ENCODE measurements at places on chromosomes 2 and 18.

DNA sequence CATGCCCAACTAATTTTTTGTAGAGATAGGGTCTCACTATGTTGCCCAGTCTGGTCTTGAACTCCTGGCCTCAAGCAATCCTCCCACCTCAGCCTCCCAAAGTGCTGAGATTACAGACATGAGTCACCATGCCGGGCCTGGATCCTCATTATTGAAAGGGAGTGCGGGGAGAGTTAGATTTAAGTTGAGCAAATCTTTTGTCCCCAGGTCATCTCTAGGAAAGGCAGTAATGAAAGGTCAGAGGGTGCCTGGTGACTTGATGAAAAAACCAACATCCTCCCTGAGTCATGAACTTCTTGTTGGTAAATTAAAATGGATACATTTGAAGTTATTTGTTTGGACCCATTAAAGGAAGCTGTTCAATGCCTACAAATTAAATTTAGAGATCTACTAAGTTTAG lies 25.1 kb downstream of the STAT4 start:
- DNase-seq, result no peak

DNA sequence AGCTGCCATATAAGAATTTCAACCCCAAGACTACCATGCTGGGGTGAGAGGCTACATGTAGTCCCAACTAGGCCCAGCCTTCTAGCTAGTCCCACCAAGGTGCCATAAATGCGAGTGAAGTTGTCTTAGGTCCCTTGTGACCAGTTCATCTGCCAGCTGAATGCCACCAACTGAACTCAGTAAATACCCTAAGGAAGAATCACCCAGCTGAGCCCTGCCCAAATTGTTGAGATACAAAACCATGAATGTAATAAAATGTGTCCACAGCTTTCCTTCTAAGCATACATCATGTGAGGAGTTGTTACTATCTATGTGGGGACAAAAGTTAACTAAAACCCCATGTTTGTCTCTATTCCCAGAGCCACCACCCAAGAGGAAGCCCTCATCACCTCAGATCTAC lies 70.3 kb downstream of the THADA start:
- no peak for DNase-seq

GRCh38 chr2:165371356-165371755 lies 98.1 kb upstream of the CSRNP3 start:
- DNase-seq, result no peak

DNA sequence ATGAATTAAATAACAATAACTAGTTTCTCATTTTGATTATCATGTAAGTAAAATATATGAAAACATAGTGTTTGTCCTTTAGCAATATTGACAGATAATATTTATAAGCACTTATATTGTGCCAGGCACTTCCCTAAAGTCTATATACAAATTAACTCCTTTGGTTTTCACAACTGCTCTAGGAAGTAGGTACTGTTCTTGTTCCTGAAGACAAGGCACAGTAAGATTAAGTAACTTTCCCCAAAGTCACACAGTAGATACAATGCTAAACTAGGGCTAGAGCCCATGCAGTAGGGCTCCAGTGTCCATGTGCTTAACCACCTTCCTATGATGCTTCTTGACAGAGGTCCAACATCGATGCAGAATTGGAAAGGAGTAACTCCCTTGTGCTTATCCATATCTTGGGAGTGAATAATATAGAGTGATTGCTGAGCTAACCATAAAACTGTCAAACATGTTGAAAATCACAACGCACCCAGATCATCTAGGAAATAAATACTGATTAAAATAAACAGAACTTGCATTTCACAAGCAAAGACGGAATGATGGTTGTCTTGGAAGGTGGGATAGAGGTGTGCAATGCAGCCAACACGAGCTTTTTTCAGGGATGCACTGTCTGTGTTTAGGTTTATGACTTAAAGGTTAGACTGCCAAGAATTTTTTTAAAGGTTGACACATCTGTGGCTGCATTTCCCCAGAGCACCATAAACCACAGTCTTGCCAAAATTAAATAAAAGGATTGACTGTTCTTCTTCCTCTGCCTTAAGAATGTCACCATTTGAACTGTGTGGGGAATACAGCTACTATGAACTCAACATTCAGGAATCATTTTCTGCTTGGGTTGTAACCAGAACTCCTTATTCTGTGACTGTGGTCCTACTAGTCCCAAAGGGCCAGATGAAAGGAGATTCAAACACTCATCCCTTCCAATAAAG lies 80.8 kb downstream of the ANKRD44 start:
- peak; percentile 17 for DNase-seq

GRCh38 chr2:236415684-236416444 lies 151.7 kb upstream of the ASB18 start:
- DNase-seq, result no peak

DNA sequence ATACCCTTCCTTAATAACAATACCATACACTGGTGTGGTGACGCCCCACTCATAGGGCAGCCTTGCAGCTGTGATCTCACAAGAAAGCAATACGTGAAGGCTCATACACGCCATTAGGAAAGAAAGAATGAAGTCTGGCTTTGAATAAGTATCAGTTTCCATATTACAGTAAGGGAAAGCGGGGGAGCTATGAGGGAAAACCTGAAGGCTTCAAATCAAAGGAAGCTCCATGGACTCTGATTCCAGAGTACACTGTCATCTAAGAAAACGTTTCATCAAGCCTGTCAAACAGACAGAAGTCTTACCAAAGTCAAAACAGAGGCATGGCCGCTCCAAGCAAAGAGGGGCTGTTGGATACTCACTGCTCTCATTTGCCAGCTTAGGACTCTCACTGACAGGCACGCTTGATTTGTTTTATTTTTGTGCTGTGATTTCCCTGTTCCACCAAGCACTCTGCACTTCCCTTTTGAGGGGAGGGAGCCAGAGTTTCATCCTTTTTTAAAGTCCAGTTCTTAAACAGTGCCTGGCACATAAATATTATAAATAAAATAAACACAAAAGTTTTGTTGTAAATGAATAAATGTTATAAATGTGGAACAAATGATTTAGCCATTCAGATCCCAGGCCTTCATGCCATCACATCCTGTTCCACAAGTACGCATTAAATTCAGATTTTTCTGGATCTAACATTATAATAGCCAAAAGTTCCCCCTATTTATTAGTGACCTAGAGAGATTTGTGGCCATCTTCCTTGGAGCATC lies 221.2 kb downstream of the PIEZO2 start:
- DNase-seq, result no peak

DNA sequence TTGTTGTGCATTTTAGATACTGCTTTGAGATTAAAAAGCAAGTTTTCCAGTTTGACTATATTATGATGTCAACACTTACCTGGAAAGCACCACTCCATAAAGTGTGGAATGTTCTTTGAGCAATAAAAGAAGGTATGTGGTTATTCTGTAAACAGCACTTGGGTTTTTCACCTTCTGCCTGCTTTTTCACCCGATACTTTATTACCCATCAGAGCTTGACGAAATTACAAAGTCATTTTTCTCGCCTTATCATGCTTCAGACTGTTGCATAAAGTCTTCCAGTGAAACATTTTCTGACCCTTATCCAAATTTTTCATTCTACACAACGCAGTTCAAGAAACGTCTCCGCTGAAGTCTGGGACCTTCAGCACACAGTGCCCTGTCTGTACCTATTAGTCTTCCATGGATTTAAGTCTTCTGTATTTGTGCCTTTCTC lies 25.2 kb downstream of the CAB39 start:
- DNase-seq, result no peak

- no peak for DNase-seq
These were observed 25.3 kb upstream of the IL1RL1 start for GRCh38 chr2:102286041-102286440.

DNA sequence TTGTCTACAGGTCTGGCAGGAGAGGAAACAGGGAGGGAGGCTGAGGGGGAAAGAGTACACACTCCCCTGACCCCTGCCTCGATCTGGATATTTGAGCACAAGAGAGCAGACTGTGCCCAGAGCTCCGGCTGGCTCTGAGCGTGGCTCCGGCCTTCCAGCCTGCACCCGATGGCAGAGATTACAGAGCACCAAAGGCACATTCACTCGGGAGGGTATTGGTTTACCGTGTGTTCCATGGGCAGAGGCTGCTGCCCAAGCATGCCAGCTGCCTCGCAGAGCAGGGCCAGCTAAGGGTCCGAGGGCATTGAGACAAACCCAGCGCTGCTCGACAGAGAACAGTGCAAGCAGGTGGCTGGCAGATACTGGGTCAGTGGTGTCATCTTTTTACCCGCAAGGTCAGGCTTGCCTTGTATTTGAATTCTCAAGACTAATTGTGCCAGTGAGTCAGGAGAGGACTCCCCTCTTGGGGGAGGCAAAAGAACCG lies 132.2 kb downstream of the TNS1 start:
- DNase-seq, result no peak

GRCh38 chr18:36066686-36067054 lies 689 bp downstream of the RPRD1A start:
- no peak for DNase-seq

DNA sequence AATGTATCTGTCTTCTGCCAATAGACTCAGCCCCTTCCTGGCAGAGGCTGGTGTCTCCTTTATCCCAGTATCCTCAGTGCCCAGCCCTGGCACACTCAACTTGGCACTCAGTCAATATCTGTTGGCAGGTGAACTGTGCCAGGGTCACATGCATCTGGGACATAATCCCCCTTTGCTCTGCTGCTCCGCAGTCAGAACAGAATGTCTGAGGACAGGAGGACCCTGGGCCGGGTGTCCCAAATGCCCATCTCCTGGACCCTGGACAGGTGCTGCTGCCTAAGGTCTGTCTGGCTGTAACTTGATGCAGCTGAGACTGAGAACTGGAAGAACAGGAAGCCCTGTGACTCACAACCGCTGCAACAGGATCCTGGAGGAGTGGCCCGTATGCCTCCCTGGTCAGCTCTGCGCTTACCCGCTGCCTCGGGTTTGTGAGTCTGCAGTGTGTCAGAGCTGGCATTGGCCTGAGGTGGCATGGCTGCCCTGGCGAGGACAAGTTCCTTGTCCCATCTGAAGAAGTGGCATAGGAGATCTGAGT lies 11.4 kb downstream of the HK2 start:
- DNase-seq, result peak; percentile 52

DNA sequence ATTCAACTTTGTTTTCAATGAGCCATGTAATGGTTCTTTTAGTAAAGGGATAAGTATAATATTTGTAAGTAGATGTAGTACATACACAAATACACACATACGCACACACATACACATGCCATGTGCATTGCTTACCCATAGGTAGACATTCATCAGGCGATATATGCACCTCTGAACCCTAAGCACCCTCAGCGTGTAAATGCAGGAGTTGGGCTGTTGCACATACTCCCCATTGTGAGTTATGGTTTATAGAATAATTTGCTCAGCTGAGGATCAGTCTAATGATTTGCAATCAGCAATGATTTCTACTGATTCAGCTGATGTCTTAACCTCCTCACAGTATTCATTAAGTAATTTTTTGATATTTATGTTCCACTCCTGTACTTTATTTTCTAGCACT lies 217.6 kb upstream of the ETAA1 start:
- no peak for DNase-seq
